DND-41 (cell line): ENCODE measurements at places on chromosomes 3 and 15.

GRCh38 chr15:71449956-71450355, 334.7 kb downstream of the THSD4 start:
- no peak for DNase-seq

- DNase-seq: no peak
Measured at GRCh38 chr15:34001536-34001935, 33.2 kb downstream of the CHRM5 start.

GRCh38 chr3:195698325-195698646, 22.5 kb upstream of the MUC20 start:
- no peak for DNase-seq

DNA sequence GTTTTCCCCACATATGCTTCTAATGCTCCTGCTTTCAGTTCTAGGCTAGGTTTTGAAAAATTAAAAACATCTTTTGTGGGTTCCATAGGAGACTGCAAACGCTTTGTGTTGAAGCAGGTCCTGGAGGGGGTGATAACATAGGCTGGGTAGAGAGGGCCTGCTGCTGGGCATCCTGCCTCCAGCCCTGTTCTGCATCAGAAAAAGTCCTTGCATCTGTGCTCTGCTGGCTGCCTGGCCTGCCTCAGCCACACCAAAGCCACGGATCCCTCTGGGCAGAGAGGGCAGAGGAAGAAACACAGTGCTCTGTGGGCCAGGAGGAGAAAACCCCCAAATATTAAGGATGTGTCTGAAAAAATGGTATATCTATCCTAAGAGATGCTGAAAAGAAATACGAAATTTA, 3.9 kb upstream of the ARPP21 start:
- peak; percentile 68 for DNase-seq

- no peak for DNase-seq
Measured at GRCh38 chr3:134407239-134407625, 33.0 kb upstream of the AMOTL2 start.
